ENCODE measurements at places on chromosomes 11 and 22.

DNA sequence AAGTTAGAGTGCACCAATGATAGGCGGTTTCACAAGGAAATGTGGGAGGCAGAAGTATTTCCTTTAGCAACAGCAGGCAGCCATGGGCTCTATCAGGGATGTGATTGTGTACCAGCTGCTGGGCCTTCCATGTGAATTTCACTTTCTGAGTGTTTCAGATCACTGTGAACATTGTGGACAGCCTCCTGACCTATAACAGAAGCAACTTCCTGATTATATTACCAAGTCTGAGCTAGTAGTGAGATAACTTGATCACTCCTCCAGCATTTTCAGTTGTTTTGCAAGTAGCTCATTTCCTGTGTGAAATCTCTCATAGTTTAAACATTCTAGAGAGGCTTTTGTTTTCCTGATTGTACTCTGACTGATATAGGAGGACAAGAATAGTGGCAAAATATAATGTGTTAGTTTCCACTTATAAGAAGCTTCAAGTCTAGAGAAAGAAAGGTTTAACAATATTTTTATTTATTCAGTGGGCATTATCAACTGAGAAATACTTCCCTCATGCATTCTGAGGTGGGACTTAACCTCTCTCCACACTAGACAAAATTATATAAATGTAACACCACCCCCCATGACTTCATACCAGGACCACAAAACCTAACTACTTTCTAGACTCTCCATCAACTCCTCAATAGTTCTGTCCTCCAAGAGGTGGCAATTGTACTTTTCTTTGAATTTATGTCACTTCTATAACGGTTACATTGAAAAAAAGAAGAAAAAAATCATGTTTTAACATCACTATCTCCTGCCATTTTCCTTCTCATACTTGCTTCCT is 184.2 kb upstream of the LUZP2 start:
- no peak for DNase-seq

DNA sequence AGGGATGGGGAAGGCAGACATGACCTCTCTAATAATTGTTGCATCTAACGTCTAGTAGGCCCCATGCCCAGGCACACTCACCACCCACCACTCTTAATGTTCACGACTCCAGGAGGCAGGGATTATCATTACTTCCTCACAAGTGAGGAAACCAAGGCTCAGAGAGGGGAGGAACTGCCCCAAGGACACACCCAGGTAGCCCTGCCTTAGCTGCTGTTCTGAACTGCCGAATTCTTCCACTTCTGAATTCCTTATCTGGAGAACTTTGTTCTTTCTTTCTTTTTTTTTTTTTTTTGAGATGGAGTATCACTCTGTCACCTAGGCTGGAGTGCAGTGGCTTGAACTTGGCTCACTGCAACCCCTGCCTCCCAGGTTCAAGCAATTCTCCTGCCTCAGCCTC is 16.7 kb downstream of the SLCO2B1 start:
- DNase-seq: no peak

DNA sequence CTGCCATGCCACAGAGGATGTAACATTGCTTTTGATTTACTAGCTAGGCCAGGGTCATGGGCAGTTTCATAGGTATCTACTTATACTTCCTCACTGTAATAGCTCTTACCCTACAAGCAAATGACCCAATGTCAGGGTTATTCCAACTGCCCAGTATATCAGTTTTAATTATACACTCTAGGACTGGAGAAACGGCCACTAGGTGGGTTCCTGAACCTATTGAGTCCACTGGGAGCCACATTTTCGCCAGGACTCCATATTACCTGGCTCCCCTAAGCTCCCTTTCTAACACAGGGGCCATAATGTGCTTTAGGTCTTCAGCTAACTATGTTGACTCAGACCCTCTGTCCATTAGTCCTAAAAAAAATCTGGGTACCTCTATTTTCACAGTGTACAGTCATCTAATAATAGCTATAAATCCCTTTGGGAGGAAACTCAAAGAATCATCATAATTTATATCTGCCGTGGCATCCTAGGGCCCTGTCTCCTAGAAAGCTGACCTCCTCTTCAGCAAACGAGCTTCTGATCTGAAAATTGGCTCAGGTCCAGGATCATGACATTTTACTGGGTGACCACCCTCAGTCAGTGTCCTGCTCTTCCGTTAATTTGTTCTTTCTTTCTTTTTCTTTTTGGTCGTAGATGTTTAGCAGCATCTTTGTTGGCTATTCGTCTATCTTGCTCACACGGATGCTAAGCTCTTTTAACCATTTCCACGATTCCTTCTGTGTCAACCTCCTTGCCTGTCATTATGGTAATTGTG is 244.3 kb downstream of the FAM76B start:
- no peak for DNase-seq

DNA sequence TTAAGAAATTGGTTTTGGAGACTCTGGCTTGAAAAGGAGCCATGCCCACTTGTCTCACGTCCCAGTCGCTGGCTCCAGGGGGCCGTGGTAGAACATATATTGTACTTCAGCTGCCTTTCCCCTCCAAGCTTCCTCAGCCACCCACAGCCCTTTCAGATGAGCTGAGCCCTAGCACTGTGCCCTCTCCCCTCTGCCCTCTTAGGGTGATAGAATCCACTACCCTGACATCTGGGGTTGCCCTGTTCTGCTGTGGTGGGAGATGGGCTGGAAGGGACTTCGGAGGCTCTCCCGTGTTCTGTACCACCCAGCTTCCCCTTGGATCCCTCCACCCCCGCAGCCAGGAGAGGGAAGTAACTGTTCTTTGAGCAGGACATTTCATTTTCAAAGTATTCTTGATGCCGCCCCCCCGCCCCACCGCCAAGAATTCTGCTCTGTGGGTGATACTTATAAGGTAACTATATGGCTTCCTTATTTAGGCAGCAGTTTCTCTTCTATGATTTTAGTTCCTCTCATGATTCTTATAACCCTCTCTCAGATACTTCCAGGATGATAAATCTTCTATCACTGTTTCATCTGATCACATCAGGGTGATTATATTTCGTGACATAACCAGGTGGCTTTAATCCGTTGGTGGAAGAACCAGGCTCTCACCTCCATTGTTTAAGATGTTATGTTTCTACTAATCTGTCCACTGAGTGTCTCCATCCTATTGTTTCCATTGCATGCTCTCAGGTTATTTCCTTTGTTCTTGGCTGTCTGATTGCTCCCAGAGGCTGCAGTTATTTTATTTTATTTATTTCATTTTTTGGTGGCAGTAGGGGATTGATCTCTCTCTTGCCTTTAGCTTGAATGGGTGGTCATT is 24.1 kb downstream of the ZBTB16 start:
- no peak for DNase-seq

GRCh38 chr11:94219771-94220170 is 84.6 kb upstream of the IZUMO1R start:
- DNase-seq: no peak

- DNase-seq: no peak
Measured at GRCh38 chr22:36901411-36902142, 11.9 kb upstream of the CSF2RB start.

DNA sequence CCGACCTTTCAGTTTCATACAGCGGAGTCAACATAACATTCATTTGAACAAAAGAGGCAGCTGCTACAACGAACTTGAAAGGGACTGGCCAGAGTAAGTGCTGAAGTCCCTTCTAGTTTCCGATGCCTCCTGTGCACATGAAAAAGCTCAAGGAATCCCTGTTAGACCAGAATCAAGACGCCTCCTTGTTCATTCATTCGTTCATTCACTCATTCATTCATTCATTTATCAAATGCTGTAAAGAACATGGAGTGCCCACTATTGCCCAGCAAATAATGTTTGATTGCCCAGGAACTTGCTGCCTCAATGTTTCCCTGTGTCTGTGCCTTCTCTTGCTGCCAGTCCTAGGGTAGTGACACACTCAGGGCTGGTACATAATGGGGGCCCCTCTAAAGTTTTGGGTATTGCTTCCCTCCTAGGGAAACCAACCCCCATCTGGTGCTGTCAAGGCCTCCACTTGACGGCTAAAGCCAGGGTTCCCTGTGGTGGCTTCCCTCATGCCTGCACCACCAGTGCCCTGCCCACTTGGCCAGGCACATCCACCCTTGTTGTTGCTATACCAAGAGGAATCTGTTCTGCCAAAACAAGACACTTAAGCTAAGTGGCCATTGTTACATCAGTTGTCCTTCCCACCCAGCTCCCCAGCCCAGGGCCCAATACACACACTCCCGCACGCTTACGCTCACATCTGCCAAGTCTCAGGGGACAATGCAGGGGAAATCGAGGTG is 3.8 kb downstream of the TMPRSS13 start:
- DNase-seq: no peak

Data from C1 segment of cervical spinal cord (tissue), 14 donors.